Neural progenitor cell (in vitro differentiated cells): ENCODE measurements at places on chromosomes 4 and X. TPM values are rescaled to one million over a fixed set of nuclear protein-coding genes. Genes with fewer than 3 reads are reported as not detected.
A peak's percentile ranks its signal among the peaks of the same experiment; 100 is the strongest.

- peak overlapping the region; percentile 48 for H3K4me3 ChIP-seq
- H3K4me1 ChIP-seq: no peaks in the 10 kb centered on the region
- no peaks in the 10 kb centered on the region for H3K36me3 ChIP-seq
- peaks cover 80% of the 10 kb centered on the region for H3K27me3 ChIP-seq
These were observed 18.9 kb upstream of the GPR101 start for GRCh38 chrX:137052643-137053235.

DNA sequence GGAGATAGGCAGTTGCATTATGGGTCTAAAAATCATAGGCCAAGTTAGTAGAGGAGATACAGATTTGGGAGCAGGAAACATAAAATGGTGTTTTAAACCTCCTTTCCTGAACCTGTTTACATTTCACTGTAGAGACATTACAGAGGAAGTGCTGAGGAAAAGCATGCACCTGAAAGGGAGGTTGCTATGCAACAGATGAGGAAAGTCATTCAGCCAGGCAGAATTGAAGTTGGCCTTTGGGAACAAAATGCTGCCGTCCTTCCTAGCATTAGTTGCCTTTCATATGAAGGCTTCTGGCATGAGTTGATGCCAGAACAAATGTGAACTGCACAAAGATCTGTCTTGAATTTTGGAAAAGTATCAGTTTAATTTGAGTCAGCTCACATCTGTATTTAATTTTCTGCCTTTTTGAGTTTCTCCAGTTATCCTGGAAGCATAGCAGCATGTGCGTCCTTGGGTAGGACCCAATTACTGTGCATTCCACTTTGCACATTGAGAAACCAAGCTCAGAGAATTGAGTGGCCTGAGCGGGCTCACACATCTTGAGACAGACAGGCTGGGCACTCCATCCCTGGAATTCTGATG lies 38.2 kb downstream of the MAGED1 start:
- H3K27ac ChIP-seq: no peak overlapping the region
- no peaks in the 10 kb centered on the region for H3K4me1 ChIP-seq
- H3K36me3 ChIP-seq: no peaks in the 10 kb centered on the region

DNA sequence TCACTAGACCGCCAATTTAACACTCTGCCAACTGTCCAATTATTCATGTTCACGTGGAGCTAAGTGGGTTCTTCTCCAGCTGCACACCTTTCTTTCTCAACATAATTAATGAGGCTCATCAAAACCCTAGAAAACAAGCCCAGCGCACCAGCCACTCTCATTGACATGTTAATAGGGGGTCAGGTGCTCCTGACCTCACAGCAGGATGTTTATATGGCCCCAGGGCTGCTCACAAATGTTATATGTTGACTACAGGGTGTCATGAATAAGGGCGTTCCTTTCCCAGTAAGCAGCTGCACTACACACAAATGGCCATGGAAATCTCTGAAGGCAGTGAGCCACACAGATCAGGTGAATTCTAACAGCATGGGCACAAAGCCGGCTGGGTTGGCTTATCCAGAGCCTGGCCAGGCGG lies 209.8 kb downstream of the MGST2 start:
- H3K27me3 ChIP-seq: no peaks in the 10 kb centered on the region
- no peak overlapping the region for H3K4me3 ChIP-seq
- peak overlapping the region; percentile 80 for H3K27ac ChIP-seq
- H3K36me3 ChIP-seq: no peaks in the 10 kb centered on the region

DNA sequence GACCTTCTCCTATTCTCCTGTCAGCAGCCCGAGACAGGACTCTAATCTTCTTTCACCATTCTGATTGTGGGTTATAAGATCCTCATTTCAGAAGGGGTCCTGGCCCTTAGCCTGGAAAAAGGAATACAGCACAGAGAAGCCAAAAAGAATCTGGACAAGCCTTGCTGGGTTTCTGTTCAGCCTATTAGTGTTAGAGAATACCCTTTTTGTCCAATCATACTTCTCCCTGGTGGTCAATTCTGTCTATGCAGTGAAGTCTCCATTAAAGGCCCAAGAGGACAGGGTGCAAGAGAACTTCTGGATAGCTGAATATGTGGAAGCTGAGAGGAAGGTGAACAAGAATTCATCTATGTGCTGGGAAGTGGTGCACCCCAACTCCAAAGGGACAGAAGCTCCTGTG lies 105.7 kb upstream of the AGA start:
- DNase-seq: no peak
- H3K4me3 ChIP-seq: no peak overlapping the region
- no peaks in the 10 kb centered on the region for H3K27me3 ChIP-seq
- no peak overlapping the region for H3K27ac ChIP-seq
- no peaks in the 10 kb centered on the region for H3K36me3 ChIP-seq

Gene ARHGEF6
- 2.0 and 3.2 TPM in 2 replicates for total RNA-seq

- no peak for DNase-seq
- no peaks in the 10 kb centered on the region for H3K27me3 ChIP-seq
- no peaks in the 10 kb centered on the region for H3K36me3 ChIP-seq
- H3K4me3 ChIP-seq: no peak overlapping the region
- no peak overlapping the region for H3K27ac ChIP-seq
- H3K4me1 ChIP-seq: no peaks in the 10 kb centered on the region
These were observed 1.3 kb downstream of the SULT1E1 start for GRCh38 chr4:69858690-69859089.

- H3K4me3 ChIP-seq: no peak overlapping the region
- H3K4me1 ChIP-seq: no peaks in the 10 kb centered on the region
- no peaks in the 10 kb centered on the region for H3K36me3 ChIP-seq
- DNase-seq: no peak
These were observed 15.7 kb upstream of the WDR19 start for GRCh38 chr4:39166669-39167068.

DNA sequence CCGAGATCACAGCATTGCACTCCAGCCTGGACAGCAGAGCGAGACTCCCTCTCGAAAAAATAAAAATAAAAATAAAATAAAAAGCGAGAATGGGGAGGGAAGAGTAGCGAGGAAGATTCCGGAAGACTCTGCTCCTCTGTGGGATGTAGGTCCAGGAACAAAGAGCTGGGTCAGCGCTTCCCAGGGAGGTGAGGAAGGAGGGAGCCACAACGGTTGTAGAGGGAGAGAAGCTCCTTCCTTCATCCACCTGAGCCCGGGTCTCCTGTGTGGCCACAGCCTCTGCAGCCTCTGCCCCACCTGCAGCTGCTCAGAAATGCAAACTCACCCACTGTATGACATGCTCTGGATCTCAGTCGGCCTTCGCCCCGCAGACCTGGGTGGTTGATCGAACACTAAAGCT lies 3.8 kb upstream of the PPP2R3B start:
- H3K4me1 ChIP-seq: no peaks in the 10 kb centered on the region
- H3K4me3 ChIP-seq: no peak overlapping the region
- H3K36me3 ChIP-seq: no peaks in the 10 kb centered on the region
- H3K27ac ChIP-seq: no peak overlapping the region
- DNase-seq: no peak

- no peak overlapping the region for H3K4me3 ChIP-seq
- no peak for DNase-seq
- H3K27ac ChIP-seq: no peak overlapping the region
- H3K4me1 ChIP-seq: no peaks in the 10 kb centered on the region
These were observed 1881.7 kb downstream of the PCDH7 start for GRCh38 chr4:32601848-32602247.

DNA sequence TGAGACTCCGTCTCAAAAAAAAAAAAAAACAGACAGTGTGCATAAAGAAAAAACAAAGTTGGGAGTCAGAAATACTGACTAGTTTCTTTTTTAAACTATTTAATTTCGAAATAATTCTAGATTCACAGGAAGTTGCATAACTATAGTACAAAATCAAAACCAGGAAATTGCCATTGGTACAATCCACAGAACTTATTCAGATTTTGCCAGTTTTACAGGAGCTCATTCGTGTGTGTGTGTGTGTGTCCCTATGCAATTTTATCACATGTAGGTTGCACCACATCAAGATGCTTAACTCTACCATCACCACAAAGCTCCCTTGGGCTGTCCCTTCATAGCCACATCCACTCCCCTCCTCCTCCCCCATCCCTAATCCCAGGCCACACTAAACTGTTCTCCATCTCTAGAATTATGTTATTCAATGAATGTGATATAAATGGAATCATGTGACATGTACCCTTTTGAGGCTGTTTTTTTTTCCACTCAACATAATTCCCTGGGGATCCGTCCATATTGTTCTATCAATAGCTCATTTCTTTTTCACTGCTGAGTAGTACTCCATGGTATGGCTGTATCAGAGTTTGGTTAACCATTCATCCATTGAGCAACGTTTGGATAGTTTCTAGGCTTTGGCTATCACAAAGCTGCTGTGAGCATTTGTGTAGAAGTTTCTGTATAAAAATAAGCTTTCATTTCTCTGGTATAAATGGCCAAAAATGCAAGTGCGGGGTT lies 16.3 kb upstream of the DDX3X start:
- no peak overlapping the region for H3K4me3 ChIP-seq
- no peaks in the 10 kb centered on the region for H3K4me1 ChIP-seq
- DNase-seq: no peak

DNA sequence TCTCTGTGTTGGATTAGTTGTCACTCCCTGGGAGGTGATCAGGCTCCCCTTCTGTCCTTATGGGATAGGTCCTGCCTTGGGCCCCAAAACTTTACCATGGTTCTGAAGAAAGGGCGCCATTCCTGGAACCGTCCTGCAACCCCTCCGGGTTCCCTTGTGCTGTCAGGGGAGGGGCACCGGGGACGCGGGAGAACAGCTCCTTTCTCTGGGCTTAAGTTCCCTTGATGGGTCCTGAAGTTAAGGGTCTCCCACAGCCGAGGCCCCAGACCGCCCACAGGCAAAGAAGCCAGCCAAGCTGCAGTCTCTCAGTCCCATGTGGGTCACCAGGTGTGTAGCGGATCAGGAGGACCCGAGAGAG lies 44.8 kb downstream of the UGT2A3 start:
- H3K27me3 ChIP-seq: no peaks in the 10 kb centered on the region
- H3K4me1 ChIP-seq: peaks cover 14% of the 10 kb centered on the region
- no peaks in the 10 kb centered on the region for H3K36me3 ChIP-seq
- H3K4me3 ChIP-seq: peak overlapping the region; percentile 42

Gene PPP3CA
- total RNA-seq: 33.6 and 38.4 TPM in 2 replicates

DNA sequence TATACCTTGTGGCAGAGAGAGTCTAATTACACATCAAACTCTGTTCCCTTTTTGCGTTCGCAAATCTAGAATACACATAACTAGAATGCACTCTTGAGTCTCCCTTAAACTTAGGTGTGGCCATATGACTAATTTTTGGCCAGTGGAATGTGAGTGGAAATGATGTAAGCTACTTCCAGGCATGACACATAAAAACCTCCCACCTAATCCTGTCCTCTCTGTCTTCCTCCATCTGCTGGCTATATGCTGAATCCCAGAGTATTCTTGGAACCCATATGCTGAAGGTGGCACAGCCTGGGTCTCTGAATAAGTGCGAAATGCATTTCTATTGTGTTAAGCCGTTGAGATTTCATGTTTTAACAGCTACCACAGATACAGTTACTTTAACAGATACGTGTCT lies 269.9 kb upstream of the NRK start:
- DNase-seq: no peak
- no peaks in the 10 kb centered on the region for H3K36me3 ChIP-seq
- no peaks in the 10 kb centered on the region for H3K27me3 ChIP-seq
